ENCODE measurements at places on chromosomes 7 and 10. TPM values are rescaled to one million over a fixed set of nuclear protein-coding genes. Genes with fewer than 3 reads are reported as not detected.

DNA sequence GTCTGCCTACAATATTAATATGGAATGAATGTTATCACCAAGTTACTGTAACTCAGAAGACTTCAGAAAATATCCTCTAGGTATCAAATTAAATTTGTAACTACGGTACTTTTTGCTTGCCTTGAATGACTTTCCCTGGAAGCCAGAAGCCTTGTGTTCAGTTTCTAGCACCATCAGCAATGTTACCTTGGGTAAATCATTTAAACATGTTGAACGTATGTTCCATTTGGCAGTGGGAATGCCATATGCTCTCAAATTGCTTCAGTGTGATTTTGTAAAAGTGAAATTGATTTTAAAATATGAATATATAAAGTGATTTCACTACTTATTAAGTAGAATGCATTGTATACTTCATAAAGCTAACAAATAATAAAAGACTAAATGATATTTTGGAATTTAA lies 11.2 kb downstream of the RPA3 start:
- peaks cover 9% of the 10 kb centered on the region for H3K4me1 ChIP-seq
- no peaks in the 10 kb centered on the region for H3K27me3 ChIP-seq
- H3K27ac ChIP-seq: no peak overlapping the region
- DNase-seq: no peak

The NPVF gene
- not detected for total RNA-seq

The HYAL4 gene
- not detected for total RNA-seq

GRCh38 chr10:80512031-80512526 lies 25.6 kb upstream of the SH2D4B start:
- H3K4me3 ChIP-seq: no peak overlapping the region
- H3K36me3 ChIP-seq: peaks cover 30% of the 10 kb centered on the region
- peaks cover 24% of the 10 kb centered on the region for H3K4me1 ChIP-seq
- H3K27me3 ChIP-seq: no peaks in the 10 kb centered on the region
- no peak overlapping the region for H3K27ac ChIP-seq

GRCh38 chr10:119026301-119027110 lies 3.0 kb upstream of the NANOS1 start:
- no peaks in the 10 kb centered on the region for H3K27me3 ChIP-seq
- H3K27ac ChIP-seq: peak overlapping the region; percentile 87
- no peak for DNase-seq
- H3K36me3 ChIP-seq: no peaks in the 10 kb centered on the region

The RBP3 gene
- total RNA-seq: not detected

GRCh38 chr10:269440-270074 lies 134.3 kb downstream of the ZMYND11 start:
- no peak for DNase-seq
- peaks cover 7% of the 10 kb centered on the region for H3K4me1 ChIP-seq
- no peaks in the 10 kb centered on the region for H3K36me3 ChIP-seq
- H3K27ac ChIP-seq: no peak overlapping the region
- no peaks in the 10 kb centered on the region for H3K27me3 ChIP-seq

DNA sequence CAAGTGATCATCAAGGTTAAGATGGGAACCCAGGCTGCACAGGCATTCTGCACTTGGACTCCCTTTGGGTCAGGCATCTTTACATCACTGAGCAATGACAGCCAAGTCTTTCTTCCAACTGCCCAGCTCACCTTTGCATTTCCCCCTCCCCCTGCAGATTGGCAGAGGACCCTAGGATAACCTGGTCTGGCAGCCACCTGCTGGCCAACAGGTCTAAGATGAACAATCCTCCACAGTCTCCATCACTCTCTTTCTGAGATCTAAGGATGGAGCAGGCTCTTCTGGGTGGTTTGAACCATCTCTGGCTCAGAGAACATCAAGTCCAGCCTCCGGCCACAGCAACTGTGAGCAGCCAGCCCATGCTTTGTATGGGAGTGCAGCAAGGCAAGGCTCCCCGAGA lies 75.8 kb downstream of the RAB11FIP2 start:
- no peaks in the 10 kb centered on the region for H3K4me1 ChIP-seq
- no peaks in the 10 kb centered on the region for H3K36me3 ChIP-seq
- peaks cover 2% of the 10 kb centered on the region for H3K27me3 ChIP-seq

The MUC12 gene
- not detected for total RNA-seq

- H3K4me3 ChIP-seq: no peak overlapping the region
- no peak overlapping the region for H3K27ac ChIP-seq
- no peaks in the 10 kb centered on the region for H3K4me1 ChIP-seq
- no peaks in the 10 kb centered on the region for H3K36me3 ChIP-seq
Observed at GRCh38 chr10:105358911-105359310, 717.8 kb downstream of the SORCS3 start.

DNA sequence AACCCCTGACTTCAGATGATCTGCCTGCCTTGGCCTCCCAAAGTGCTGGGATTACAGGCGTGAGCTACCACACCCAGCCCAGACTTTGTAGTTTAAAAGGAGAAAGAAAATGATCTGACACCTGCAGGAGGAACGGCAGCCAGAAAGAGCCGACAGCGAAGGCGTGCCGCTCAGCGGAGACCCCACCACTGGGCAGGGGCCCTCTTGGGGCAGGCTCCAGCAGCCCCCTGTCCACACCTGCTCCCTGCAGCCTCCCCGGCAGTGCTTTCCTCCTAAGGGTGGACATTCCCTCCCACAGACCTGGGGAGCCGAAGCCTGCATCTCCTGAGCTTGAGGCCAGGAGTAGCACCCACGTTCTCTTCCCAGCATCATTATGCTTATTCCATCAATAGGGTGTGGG lies 19.2 kb upstream of the CNPY1 start:
- H3K27me3 ChIP-seq: peaks cover 6% of the 10 kb centered on the region
- no peaks in the 10 kb centered on the region for H3K4me1 ChIP-seq
- H3K36me3 ChIP-seq: no peaks in the 10 kb centered on the region
- no peak for DNase-seq
- H3K27ac ChIP-seq: no peak overlapping the region

The GATA3 gene
- total RNA-seq: not detected

- H3K27me3 ChIP-seq: peaks cover 2% of the 10 kb centered on the region
- H3K36me3 ChIP-seq: no peaks in the 10 kb centered on the region
- peak overlapping the region; percentile 56 for H3K27ac ChIP-seq
Observed at GRCh38 chr10:84076540-84077195, 62.6 kb upstream of the GHITM start.

DNA sequence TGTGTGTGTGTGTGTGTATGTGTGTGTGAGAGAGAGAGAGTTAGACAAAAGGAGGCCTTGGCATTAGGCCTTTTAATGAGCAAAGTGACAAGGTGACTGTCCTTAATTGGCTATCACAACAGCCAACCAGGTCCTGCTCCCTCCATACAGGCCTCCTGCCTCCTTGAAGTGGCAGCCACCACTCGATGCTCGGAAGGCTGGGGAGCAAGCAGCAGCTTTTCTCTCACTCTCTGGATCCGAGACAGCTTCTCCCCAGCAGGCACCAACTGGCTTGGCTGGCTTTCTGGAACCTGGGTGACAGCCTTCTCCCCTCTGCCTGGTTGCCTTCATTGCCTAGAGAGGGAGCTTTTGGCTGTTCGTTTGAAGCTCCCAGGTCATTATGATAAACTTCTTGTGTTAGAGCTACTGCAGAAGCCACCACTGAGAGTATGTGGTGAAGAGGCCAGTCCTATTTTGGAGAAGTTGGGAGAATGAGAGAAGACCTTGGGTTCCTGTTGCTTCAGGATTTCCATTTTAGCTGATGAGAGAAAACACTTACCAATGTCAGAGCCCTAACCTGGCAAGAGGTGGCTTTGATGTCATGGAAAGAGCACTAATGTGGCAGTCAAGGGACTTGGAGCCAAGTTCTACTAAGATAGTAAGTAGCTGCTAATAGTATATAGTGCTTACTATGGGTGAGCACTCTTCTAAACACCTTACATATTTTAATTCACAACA lies 37.6 kb downstream of the RPS24 start:
- peaks cover 5% of the 10 kb centered on the region for H3K4me1 ChIP-seq
- no peak for DNase-seq
- no peak overlapping the region for H3K27ac ChIP-seq
- H3K27me3 ChIP-seq: peaks cover 6% of the 10 kb centered on the region

GRCh38 chr10:84563355-84563754 lies 235.0 kb downstream of the CCSER2 start:
- H3K27me3 ChIP-seq: peaks cover 28% of the 10 kb centered on the region
- H3K4me1 ChIP-seq: no peaks in the 10 kb centered on the region
- DNase-seq: no peak
- H3K4me3 ChIP-seq: no peak overlapping the region
- no peak overlapping the region for H3K27ac ChIP-seq
- H3K36me3 ChIP-seq: no peaks in the 10 kb centered on the region

GRCh38 chr7:4765776-4766490 lies 9.5 kb upstream of the AP5Z1 start:
- no peak overlapping the region for H3K4me3 ChIP-seq
- DNase-seq: no peak
- H3K27ac ChIP-seq: no peak overlapping the region
- peaks cover 4% of the 10 kb centered on the region for H3K4me1 ChIP-seq
- no peaks in the 10 kb centered on the region for H3K27me3 ChIP-seq
- peaks cover 18% of the 10 kb centered on the region for H3K36me3 ChIP-seq

The C10orf67 gene
- total RNA-seq: not detected

- H3K4me1 ChIP-seq: peaks cover 9% of the 10 kb centered on the region
- H3K27ac ChIP-seq: no peak overlapping the region
- H3K27me3 ChIP-seq: no peaks in the 10 kb centered on the region
- H3K36me3 ChIP-seq: peaks cover under 1% of the 10 kb centered on the region
- no peak overlapping the region for H3K4me3 ChIP-seq
- DNase-seq: no peak
Observed at GRCh38 chr7:101519324-101520023, 109.6 kb downstream of the MYL10 start.

The NDUFB8 gene
- 169 TPM for total RNA-seq

GRCh38 chr10:5588603-5589002 lies 63.8 kb downstream of the CALML3 start:
- H3K27me3 ChIP-seq: no peaks in the 10 kb centered on the region
- H3K4me3 ChIP-seq: no peak overlapping the region
- no peak for DNase-seq
- H3K27ac ChIP-seq: no peak overlapping the region

GRCh38 chr7:36958111-36958733 lies 233.9 kb upstream of the AOAH start:
- H3K4me3 ChIP-seq: no peak overlapping the region
- H3K27ac ChIP-seq: no peak overlapping the region
- no peaks in the 10 kb centered on the region for H3K36me3 ChIP-seq
- no peaks in the 10 kb centered on the region for H3K4me1 ChIP-seq

- H3K36me3 ChIP-seq: no peaks in the 10 kb centered on the region
- H3K4me1 ChIP-seq: peaks cover 10% of the 10 kb centered on the region
- no peak for DNase-seq
- peaks cover 21% of the 10 kb centered on the region for H3K27me3 ChIP-seq
Observed at GRCh38 chr7:78769481-78770101, 683.9 kb downstream of the MAGI2 start.

DNA sequence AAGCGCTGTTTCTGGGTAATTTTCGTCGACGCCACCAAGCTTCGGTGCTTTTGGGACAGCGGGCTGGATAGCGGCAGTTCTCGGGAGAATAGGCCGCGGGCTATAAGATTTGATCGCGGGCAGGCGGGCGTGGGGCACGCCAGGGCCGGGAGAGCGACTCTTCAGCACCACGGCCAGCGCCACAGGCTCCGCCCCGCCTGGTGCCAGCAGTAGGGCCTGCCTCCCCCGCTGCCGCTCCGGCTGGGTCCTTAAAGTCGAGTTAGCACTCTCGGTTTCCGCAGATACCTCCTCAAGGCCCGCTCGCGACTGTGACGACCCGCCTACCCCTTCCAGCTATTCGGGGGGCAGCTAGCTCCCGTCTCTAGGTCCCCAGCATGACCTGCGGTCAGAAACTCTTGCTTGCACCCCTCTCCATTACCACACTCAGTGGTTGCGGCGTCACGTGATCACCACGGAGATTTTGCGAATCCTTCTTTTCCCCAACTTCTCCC lies 9.4 kb downstream of the NXPH1 start:
- H3K36me3 ChIP-seq: no peaks in the 10 kb centered on the region
- H3K27ac ChIP-seq: no peak overlapping the region
- H3K4me1 ChIP-seq: peaks cover 16% of the 10 kb centered on the region
- DNase-seq: peak; percentile 90
- peak overlapping the region; percentile 64 for H3K4me3 ChIP-seq
- H3K27me3 ChIP-seq: peaks cover 68% of the 10 kb centered on the region

DNA sequence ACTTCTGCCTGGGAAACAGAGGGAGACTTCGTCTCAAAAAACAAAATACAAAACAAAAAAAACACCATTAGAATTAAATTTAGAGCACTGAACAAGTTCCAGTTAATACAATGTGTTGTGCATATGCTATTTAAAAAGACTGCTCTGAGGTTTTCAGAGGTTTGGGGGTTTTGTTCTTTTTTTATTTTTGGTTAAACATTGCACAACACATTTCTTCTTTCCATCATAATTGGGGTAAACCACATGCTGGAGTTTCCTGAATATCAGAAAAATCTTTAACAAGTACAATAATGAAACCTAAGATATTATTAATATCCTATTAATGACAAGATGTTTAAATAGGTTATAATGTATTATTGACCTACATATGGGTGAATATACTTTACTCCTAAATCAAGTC lies 26.3 kb downstream of the IGF2BP3 start:
- no peak overlapping the region for H3K4me3 ChIP-seq
- H3K36me3 ChIP-seq: peaks cover 4% of the 10 kb centered on the region
- no peaks in the 10 kb centered on the region for H3K27me3 ChIP-seq

The VENTX gene
- total RNA-seq: not detected

The FXYD4 gene
- total RNA-seq: not detected

DNA sequence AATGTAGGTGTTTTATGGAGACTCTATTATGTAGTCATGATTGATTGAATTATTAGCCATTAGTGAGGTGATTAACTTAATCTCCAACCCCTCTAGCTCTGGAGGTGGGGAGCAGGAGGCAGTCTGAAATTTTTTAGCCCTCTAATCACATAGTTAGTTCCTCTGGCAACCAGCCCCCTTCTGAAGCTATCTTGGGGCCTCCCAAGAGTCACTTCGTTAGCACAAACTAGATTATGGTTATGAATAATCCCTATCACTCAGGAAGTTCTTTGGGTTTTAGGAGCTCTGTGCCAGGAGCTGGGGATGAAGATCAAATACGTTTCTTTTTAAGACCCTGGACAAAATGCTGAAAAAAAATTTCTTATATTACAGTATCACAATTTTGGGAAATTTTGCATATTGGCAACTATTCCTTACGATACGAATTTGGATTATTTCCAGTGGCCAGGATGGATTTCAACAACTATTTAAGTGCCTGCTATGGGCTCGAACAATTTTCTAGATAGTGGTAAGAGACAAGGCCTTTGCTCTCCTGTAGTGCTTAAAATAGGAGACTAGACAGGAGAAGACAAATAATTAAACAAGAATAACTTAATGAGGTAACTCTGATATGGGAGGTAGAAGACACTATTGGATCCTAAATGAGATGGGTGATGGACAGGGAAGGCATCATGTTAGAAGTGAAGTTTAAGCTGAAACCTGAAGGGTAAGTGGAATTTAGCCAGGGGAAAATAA lies 52.9 kb downstream of the BTAF1 start:
- peaks cover 3% of the 10 kb centered on the region for H3K4me1 ChIP-seq
- H3K4me3 ChIP-seq: no peak overlapping the region
- H3K27me3 ChIP-seq: no peaks in the 10 kb centered on the region
- H3K27ac ChIP-seq: peak overlapping the region; percentile 5
- H3K36me3 ChIP-seq: peaks cover 52% of the 10 kb centered on the region
- DNase-seq: no peak

The RARRES2 gene
- total RNA-seq: not detected

- no peaks in the 10 kb centered on the region for H3K4me1 ChIP-seq
- DNase-seq: no peak
- H3K36me3 ChIP-seq: no peaks in the 10 kb centered on the region
- no peaks in the 10 kb centered on the region for H3K27me3 ChIP-seq
Observed at GRCh38 chr10:68811314-68812009, 15.9 kb upstream of the STOX1 start.
